ENCODE measurements at places on chromosomes 12 and 14.
A peak's percentile ranks its signal among the peaks of the same experiment; 100 is the strongest.

- no peak for DNase-seq
Measured at GRCh38 chr14:69572030-69572840, 2.4 kb downstream of the CCDC177 start.

DNA sequence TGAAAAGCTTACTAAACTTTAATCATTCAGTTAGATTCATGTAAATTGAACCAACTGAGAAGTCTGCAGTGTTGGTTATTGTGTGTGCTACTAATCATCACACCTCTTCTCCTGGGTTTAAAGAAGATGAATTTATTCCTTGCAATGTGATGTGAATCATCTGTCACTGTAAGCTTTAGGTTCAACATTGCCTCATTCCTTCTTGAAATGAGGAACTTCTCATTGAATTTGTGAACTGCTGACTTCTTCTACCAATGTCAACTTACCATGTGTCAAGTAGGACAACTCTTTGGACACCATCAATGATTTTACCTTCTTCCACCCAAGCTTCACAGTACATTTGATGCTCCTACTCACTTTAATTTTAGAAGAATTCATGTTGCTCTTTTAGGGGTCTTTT lies 17.4 kb upstream of the PRB2 start:
- DNase-seq = no peak

- DNase-seq = no peak
Measured at GRCh38 chr12:56947633-56948456, 9.6 kb downstream of the RDH16 start.

GRCh38 chr14:70735043-70735442 lies 74.3 kb downstream of the MAP3K9 start:
- DNase-seq = no peak

GRCh38 chr14:56959869-56960268 lies 149.6 kb upstream of the OTX2 start:
- DNase-seq = no peak

DNA sequence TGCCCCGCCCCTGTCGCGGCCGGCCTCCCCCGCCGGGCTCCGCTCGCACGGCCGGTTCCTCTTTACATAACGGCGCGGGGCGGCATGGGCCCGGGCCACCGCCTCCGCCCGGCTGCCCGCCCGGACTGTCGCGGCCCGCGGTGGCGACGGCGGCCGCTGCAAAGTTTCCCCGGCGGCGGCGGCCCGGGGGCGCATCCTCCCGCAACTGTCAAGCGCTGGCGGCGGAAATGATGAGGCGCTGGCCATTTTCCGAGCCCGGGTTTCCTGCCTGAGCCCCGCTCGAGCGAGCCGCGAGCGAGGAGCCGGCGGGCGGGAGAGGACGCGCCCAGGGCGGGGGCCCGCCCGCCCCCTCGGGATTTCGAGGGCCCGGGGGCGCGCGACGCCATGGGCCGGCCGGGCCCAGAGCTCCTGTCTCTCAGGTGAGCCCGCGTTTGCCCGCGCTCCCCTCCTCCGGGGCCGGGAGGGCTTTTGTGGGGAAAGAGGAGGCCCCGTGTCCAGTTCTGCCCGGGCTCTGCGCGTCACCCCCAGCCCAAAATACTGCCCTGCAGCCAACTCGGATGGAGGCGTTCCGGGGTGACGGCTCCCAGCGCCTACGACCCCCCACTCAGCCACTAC lies at the start of gene SH2B3:
Gene SH2B3, plus strand, starts transcription at position 65 of the 615 bp plus-strand sequence. CDS start 12,223 bp downstream, outside the sequence.
- DNase-seq = peak; percentile 75

DNA sequence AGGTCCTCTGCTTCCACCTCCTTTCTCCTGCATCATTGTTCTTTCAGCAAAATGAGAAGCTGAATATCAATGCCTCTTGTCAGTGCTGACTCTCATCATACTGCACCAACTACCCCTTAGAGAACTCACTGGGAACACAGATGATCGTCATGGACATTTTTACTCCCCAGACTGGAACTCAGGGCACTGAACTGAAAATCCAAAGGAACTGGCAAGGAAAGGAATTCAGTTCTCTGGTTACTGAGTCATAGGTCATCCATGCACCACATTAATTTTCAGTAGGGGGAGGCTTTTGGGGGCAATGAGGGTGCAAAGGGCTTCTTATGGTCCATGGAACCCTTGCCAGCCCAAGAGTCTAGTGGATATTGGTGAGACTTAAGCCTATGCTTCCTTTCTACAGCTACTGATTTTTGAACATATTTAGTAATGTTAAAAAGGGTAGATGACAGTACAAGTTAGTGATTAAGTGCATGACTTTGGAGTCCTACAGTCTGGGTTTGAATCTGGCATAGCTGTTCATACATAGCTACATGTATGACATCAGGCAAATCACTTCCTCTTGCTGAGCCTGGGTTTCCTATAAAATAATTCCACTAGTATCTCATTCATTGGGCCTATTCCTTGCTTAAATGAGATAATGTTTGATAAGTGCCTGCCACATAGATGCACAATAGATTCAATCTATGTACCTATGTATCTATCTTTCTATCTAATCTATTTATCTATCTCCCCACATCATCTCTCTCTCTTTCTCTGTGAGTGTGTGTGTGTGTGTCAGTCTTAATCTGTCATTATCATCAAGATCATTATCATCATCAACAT lies 29.2 kb downstream of the BBS10 start:
- no peak for DNase-seq

GRCh38 chr14:58562141-58562540 lies 75.6 kb upstream of the DACT1 start:
- DNase-seq = no peak

DNA sequence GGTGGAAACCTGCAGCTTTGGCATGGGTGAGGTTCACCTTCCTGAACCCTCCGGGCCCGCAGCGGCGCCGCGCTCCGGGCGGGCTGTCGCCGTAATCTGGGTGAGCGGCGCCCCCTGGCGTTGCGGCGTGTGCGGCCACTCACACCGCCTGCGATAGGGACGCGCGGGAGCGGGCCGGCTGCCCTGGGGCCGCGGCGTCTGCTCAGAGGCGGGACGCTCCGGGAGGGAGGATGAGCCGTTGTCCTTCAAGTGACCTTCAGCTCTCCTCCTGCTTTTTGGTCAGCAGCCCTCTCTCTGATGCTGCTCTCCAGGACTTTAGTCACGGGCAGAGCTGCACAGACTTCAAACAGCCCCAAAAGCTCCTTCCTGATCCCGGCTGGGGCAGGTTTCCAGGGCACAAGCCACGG lies 211.7 kb upstream of the FKBP4 start:
- DNase-seq = peak; percentile 49

GRCh38 chr12:27366621-27367020 lies 34.0 kb downstream of the BMAL2 start:
- DNase-seq = no peak

DNA sequence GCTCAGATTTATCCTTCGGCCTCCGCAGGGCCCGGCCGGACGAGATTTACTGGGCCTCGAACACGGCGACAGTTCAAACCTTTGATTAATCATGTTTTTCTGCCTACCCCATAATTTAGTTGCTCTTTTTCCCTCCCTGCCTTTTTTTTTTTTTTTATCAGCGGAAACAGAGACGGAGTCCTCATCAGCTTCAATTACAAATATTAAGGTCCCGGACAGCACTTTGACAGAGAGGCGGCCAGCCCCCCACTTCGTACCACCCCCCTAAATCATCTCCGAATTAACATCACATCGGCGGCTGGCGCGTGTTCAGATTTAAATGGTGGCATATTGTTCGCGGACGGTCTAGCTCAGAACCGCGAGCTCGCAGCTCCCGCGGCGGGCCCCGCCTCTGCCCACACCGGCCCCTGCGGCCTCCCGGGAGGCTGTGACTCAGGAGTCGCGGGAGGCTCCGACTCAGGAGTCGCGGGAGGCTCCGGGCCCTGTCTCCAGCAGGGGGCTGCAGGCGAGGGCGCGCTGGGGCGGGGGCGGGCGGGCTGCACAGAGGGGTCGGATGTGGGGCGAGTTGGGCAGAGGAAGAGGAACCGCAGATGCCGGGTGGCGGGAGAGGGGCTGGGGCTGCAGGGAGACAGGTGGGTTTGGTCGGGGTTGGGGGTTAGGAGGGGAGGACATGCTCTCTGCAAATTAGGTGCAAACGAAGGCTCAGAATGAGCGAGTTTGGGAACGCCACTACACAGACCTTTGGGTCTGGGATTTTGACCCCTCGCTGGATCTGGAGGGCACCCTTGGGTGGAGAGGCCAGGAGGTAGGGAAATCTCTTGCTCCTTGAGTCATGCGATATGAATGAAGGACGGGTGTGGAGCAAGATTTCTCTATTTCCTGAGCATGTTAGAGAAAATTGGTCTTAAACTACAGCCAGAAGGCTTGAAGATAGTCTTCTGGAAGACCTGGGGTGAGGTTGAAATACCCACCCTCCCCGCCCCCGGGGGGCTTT lies 19.6 kb upstream of the ATP5MC2 start:
- DNase-seq = peak; percentile 46

Data from stimulated activated CD4-positive, alpha-beta T cell treated with anti-CD3 and anti-CD28 coated beads, Interleukin-1b, Interleukin-23, amount 100 ng/mL, for 48 hours (primary cell).